Renal cortical epithelial cell (primary cell): ENCODE measurements at places on chromosomes 6 and 20.
A peak's percentile ranks its signal among the peaks of the same experiment; 100 is the strongest.

GRCh38 chr6:149045404-149045803 lies 272.1 kb upstream of the TAB2 start:
- no peak for DNase-seq

GRCh38 chr20:57212534-57213276 lies 53.7 kb downstream of the BMP7 start:
- peak; percentile 74 for DNase-seq

DNA sequence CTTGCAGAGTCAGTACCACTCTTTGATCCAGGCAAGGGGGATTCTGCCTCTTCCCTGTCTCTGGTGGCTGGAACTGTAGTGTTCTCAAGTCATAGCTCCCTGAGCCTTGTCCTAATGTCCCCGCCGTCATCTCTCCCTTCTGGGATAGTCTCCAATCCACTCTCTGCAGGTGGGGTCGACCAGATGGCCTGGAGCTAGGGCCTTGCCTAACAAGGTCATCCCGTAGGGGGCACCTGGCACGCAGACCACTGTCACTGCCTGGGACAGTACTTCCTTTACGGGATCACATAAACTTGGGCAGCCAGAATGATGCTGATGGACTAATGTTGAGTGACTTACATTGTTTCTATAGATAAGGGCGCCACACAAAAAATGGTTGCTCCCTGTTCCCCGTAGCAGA lies 118.9 kb upstream of the SLC22A23 start:
- DNase-seq: no peak

DNA sequence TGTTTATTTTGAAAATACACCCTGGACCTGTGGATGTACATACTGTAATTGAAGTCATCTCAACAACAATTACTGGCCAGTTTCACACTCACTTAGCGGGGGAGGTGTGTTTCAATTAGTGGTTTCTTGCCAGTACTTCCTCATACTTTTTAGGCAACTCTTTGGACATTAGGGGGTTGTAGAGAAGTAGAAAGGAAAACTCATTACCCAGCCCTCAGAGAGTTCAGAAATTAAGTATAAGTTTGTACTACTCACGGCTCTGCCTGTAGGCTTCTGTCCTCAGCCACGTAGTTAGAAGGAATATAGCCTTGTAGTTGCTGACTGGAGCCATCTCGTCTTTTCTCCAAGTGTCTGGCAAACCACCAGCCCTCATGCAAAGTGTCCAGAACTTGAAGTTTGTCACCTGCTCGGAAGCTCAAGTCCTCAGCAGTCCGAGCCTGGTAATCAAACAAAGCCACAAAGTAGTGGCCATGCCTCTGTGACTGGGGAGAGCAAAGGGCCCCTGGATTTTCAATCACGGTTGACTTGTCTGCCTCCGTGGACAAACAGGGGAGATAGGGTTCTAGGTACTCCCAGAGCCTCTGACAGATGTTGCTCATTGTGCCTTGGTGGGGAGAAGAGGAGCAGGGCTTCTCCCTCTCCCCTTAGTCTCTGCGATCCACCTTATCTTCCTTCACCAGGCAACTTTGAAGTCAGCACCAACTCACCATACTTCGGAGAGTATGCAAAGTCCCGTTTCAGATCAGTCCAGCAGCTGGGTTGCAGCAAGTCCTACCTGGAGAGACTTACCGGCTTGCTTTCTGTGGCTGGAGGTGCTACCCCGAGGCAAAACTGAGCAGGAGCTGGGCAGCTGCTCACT lies 749 bp downstream of the FRK start:
- DNase-seq: peak; percentile 94

- DNase-seq: no peak
Measured at GRCh38 chr20:13874394-13875157, 89.7 kb downstream of the NDUFAF5 start.

GRCh38 chr6:125230674-125231073 lies 71.1 kb downstream of the HDDC2 start:
- no peak for DNase-seq

GRCh38 chr6:170437719-170438401 lies 115.2 kb downstream of the PSMB1 start:
- no peak for DNase-seq

DNA sequence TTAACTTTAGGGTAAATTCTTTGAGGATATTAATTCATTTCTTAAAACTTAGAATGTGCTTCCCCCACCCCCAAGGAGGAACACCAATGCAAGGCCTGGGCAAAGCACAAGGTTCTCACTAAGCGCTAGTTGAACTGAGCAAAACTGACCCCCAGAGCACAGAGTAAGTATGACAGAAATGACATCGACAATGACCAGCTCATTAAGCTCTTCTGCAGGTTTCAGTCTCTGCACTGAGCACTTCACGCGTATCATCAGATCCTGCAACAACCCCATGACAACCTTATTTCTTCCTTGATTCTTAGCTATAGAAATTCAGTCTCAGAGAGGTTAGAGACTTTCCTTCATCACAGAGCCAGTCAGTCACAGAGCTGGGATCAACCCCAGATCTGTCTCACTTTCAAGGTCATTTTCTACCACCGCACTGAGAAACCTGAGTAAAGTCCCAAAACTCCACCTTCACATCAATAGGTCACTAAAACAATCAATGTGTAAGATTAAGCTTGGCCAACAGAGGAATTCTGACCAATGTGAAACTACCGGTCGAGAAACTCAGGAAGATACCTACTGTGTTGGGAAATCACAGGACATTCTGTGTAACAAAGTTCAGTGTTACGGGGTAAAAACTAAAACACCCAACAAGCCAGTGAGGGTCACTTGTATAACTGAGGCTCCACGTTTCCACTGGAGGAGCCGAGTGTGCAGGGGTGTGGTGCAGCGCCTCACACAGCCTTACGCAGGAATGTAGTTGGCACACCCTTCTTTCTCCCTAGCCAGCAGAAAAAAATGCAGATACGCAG lies 129.0 kb upstream of the FOXQ1 start:
- DNase-seq: no peak

- DNase-seq: no peak
Measured at GRCh38 chr20:56629464-56630085, 469 bp downstream of the TFAP2C start.

- DNase-seq: no peak
Measured at GRCh38 chr6:111976139-111976538, 77.8 kb upstream of the CCN6 start.

DNA sequence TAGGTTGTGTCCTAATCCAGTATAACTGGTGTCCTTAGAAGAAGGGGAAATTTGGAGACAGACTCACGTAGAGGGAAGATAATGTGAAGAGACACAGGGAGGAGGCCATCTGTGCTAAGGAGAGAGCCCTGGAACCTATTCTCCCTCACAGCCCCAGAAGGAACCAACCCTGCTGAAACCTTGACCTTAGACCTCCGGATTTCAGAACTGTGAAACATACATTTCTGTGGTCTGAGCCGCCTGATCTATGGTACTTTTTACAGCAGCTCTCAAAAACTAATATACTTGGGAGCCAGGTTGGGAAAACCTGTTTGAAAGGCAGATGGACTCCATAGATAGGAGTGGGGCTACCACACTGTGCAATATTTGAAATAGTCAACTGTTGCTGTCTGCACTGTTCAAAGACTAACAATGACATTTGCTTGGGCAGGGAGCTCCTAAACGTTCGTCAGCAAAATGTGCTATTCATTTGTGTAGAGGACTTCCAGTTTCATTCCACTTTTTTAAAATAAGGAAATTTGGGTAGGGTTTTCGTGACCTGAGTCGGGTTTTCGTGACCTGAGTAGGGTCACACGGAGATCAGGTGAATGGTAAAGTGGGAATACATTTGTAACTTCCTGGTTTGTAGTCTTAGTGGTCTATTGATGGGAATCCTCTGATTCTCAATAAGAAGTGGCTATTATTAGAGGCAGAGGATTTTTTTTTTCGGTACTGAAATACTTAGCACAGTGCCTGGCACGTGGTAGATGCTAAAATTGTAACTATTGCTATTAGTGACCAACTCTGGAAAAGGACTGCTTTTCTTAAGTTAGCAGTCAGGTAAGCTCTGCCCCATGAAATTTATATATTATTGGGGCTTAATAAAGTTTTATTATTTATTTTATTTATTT lies 11.4 kb downstream of the TAGAP start:
- DNase-seq: no peak

DNA sequence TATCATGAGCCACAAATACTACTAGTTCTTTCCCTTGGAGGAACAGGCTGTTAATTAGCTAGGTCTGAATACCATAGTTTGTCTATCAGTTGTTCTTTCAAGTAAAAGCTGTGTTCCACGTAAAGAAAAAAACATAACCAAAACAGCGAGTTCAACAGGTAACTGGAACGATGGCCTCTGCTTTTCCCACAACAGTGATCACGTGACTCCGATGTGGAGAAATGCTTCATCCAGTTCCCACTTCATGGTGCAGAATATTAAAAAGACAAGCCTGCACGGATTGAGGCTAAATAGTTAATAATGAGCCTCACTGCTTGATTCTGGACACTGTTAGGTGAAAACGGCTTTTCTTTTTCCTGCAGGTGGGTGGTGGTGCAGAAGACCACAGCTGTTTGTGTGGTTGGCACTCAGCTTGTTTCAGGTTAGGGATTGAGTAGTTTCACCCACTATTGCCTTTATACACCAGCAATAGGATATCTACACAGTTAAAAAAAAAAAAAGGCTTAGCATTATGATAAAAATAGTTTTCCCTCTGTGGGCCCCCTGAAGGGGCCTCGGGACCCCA lies 88.1 kb downstream of the DACT2 start:
- no peak for DNase-seq
